ENCODE measurements at places on chromosomes 4 and X.
A peak's percentile ranks its signal among the peaks of the same experiment; 100 is the strongest.

DNA sequence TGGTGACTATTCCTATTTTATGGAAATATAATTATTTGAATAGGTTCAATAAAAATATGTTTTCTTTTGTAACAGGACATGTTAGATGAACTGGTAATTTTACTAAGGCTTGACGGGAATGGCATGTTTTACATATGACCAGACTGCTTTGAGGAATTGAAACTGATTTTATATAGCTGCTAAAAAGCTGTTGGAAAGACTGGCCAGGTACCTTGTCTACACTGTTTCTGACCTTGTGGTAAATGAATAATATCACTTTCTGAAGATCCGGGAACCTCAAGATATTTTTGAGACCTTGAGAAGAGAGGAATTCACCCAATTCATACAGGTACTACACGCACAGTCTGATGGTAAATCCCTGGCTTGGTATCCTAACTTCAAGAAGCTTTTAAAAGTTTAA, 42.1 kb upstream of the USP46 start:
- DNase-seq = no peak

GRCh38 chr4:106494066-106494465, 125.5 kb upstream of the GIMD1 start:
- DNase-seq = no peak

GRCh38 chr4:91840359-91840758, 463.4 kb upstream of the GRID2 start:
- no peak for DNase-seq

GRCh38 chrX:134542485-134542884, 82.5 kb downstream of the HPRT1 start:
- DNase-seq = no peak

GRCh38 chr4:51995647-51996220, 24.4 kb downstream of the LRRC66 start:
- DNase-seq = no peak

GRCh38 chr4:100525686-100526085, 7.9 kb upstream of the EMCN start:
- DNase-seq = no peak

- DNase-seq = no peak
Observed at GRCh38 chr4:165138843-165139242, 26.2 kb upstream of the TMEM192 start.

DNA sequence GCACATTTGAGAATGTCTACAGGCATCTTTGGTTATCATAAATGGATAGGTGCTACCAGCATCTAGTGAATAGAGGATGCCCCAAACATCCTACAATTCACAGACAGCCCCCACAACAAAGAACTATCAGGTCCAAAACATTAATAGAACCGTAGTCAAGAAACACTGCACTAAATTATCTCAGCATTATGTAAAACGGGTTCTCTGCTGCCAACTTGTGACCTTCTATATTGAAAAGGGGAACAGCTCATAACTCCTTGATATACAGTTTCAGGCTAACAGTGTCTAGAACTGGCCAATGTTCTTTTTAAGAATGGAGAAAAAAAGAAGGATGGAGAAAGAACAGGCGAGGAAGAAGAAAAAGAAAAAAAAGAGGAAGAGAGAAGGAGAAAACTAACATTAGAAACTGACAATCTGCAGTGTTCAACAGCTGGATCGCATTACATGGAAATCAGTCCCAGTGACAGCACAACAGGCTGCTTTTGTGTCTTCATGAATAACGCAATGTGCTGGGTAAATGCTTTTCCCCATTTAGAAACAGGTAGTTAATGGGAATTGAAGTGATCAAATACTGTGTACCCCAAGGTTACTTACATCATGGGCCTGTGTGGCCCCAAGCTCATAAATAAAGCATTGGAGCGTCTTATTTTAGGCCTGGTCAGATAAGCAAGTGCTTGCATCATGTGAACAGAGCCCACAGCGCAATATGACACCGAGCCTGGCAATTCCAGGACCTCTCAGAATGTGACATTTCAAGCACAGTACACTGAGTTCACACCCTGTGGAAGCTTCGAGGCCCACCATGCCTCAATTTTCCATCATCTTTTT, 339.5 kb downstream of the DHX15 start:
- no peak for DNase-seq

DNA sequence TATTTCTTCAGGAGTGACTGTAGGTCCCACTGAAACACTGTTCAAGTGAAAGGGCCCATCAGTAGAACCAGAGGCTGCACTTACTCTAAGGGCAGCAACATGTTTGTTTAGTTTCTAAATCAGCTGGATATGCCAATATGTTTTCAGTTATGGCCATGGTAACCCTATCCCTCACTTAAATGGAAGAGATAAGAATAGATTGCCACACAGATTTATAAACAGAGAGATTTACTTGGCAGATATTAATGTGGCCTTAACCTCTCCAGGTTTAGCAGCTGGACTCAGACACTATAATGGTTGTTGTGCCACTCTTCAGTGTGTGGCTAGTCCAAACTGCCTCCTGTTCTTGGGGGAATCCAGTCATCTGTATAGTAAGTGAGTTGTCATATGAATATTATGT, 354.1 kb downstream of the TEX13C start:
- no peak for DNase-seq

GRCh38 chr4:46081674-46082073, 42.2 kb downstream of the GABRG1 start:
- DNase-seq = no peak

- DNase-seq = no peak
Observed at GRCh38 chr4:1862961-1863296, 7.0 kb upstream of the LETM1 start.

DNA sequence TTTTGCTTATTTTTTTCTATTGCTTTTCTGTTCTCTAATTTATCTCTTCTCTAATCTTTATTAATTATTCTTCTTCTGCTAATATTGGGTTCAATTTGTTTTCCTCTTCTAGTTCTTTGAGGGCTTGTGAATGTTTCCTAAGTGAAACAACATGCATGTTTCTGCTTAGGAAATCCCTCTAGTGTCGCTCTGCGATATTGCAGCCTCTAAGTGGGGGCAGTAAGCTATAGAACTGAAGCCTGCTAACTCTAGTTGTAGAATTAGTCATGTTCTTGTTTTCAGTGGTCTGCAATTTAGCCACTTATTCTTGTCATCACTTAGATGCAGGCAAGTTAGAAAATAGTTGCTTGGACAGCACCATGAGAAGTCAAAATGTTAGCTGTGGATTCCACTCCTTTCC, 222.6 kb downstream of the SPIN4 start:
- no peak for DNase-seq

- peak; percentile 52 for DNase-seq
Observed at GRCh38 chr4:1793496-1793840, 375 bp downstream of the FGFR3 start.

- DNase-seq = no peak
Observed at GRCh38 chrX:10952619-10953018, 158.5 kb upstream of the HCCS start.

DNA sequence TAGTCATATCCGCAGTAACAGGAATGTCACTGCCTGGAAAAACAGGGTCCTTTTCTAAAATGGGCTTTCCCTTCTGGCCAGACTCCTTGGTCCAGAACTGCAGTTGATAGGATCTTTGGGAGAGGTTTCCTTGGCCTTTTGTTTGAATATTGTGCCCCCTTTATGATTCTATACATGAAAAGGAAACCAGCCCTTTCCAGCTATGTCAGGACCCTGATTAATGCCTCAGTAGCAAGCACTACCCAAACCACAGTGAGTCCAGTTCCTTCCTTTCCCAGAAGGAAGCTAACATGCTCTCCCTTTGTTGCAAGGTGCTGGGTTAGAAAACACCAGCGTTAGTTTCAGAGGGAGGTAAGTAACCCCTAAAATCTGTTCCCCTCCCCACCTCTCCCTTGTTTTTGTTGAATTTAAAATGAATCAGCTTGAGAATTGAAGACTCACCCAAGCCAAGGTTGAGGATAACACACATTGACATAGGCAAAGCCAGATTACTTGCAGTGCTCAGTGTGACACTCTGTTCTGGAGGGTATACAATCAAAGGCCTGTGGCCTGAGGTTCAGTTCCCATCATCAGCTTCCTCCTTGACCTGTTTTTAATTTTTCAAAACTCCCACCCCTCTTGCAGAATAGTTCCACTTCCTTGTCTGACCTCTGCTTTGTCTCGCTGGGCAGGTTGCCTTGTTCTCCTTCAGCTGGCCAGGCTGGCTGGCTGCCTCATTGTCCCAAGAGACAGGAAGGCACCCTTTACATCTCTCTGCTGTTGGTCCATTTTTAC, 87.6 kb upstream of the PLAC1 start:
- no peak for DNase-seq

- DNase-seq = no peak
Observed at GRCh38 chr4:168440442-168441264, 39.6 kb downstream of the DDX60L start.

DNA sequence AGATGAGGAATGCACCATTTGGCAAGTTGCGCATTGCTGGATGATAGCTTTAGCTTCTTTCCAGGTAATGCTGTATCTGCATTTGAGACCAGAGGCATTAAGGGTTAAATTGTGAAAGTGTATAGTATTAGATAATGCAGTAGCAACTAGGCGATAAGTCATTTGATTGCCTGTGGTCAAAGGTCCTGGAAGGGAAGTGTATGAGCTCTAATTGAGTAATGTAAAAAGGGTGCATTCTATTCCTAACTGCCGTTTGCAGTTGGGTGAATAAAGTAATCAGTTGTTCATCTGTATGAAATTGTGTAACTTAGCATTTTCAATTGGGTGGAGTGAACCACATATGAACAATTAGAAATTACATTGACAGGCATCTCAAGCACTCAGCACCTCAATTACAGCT, 54.5 kb upstream of the WDR1 start:
- DNase-seq = no peak

- DNase-seq = no peak
Observed at GRCh38 chr4:20074450-20074849, 177.3 kb upstream of the SLIT2 start.

GRCh38 chrX:95040104-95040503, 1366.1 kb downstream of the FAM133A start:
- no peak for DNase-seq

DNA sequence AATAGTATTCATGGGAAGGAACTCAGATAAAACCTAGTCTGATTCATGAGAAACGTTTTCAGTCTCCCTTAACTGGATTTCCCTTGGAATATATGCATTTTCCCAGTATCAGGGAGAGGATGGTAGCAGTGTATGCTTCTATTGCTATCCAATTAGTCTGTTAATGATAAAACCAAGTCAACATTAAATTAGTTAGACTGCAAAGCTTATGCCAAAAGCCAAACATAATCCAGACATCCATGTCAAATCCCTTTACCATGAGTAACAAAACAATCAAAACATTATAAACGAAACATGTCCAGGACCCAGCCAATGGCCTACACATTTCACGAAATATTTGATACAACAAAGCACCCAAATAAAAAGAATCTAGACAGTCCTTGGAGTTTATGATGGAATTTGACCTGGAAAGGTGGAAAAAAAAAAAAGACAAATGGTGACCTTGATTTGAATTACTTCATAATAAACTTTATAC, 34.5 kb upstream of the VEGFD start:
- no peak for DNase-seq

- no peak for DNase-seq
Observed at GRCh38 chr4:176774852-176775251, 17.9 kb downstream of the VEGFC start.

GRCh38 chrX:21840193-21840545, 752 bp downstream of the MBTPS2 start:
- DNase-seq = peak; percentile 5

GRCh38 chr4:1802151-1802715, 9.1 kb downstream of the FGFR3 start:
- DNase-seq = no peak

- DNase-seq = no peak
Observed at GRCh38 chr4:80694171-80694570, 336.3 kb upstream of the BMP3 start.

Measured in stimulated activated CD4-positive, alpha-beta T cell treated with anti-CD3 and anti-CD28 coated beads, Interleukin-2, amount 100 ng/mL, for 24 hours (primary cell).